ENCODE measurements at places on chromosomes 7 and 10.
A peak's percentile ranks its signal among the peaks of the same experiment; 100 is the strongest.

DNA sequence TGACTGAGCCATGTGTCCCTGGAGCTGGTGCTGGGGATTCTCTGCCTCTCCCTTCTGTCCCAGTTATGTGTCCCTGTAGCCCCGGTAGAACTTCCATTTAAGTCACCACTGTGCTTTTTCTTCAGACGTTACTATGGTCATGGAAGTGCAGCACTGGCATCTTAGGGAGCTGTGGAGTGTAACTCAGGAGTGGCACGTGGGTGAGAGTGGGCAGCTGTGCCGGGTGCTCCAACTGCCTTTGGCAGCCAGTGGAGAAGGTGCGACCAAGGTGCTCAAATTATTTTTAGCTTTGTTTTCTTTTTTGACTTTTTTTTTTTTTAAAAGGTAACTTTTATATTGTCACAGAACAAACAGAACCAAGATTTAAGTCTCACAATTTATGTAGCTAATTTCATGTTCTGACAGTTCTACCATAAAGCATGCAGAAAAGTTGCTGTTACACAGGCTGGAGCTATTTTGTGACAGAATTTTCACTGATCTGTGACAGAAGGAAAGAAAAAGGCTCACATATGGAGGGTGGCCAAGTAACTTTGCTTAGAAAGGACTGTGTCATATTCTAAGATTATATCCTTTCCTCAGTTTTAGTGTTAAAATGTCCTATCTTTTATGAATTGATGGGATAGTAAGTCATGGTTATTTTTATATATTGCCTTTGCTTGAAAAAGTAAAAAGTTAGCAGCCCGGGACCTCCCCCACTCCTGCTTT, 73.9 kb downstream of the SH2D4B start:
- no peak for DNase-seq

- DNase-seq: no peak
Observed at GRCh38 chr7:94594882-94595281, 61.1 kb downstream of the SGCE start.

- DNase-seq: peak; percentile 4
Observed at GRCh38 chr7:155001756-155002410, 1.0 kb downstream of the PAXIP1 start.

GRCh38 chr7:26298472-26299058, 6.9 kb downstream of the SNX10 start:
- DNase-seq: no peak

- DNase-seq: no peak
Observed at GRCh38 chr7:80243425-80243824, 108.8 kb downstream of the GNAI1 start.

DNA sequence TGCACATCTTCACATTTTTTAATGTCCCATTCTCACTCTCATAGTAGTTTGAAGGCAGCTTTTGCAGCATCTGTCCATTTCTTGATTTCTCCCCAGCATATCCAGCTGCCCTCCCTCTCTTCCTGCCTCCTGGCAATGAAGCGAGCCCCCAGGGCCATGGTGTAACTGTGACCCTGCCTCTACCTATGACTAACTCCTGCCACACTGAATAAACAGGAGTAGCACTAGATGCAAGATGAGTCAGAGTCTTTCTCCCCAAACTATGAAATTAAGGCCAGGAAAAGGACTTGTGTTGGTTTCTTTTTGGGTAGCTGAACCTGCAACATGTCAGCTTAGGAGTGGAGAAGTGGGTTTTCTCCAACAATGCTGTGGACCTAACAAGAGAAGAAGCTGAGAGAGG, 329.0 kb downstream of the RNLS start:
- DNase-seq: no peak

DNA sequence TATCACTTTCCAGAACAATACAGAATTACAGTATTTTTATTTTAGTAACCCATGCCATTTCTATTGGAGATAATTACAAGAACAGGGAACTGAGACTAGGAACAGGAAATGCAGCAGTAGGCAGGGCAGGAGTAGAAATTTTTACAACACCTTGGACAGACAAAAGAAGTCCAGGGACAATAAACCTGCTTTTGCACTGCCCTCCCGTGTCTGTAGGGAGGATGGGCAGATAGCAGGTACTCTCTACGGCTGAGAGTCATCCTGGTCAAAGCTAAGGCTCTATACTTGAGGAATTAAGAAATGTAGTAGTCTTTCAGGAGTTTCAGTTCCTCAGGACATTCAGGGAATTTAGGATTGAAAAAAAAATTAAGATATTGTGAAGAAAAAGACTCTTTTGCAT, 63.4 kb downstream of the VAX1 start:
- DNase-seq: no peak

DNA sequence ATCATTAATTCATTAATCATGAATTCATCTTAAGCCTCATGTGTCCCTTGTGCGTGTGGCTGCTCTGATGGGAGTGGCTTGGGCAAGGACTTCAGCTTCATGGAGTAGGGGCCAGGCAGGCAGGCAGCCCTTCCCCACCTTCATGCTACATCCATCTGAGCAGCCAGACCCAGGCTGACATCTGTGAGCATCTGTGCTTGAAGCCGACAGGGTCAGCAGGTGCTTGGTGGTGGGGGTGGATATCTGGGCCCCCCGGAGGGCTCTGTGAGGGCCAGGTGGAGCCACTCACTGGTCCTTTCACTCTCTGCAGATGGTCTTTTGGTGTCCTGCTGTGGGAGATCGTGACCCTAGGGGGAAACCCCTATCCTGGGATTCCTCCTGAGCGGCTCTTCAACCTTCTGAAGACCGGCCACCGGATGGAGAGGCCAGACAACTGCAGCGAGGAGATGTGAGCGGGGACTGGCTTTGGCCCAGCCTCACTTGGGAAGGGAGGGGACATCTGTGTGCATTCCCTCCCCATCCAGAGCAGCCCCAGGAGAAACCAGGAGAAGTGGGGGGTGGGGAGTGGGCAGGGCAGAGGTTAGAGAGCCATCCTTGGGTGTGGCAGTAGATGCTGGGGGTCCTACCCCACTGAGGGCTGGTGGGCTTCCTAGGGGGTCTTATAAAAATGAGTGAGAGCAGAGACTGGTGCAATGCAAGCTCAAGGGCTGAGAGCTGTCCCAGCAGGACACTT, 14.7 kb upstream of the CSGALNACT2 start:
- no peak for DNase-seq

- no peak for DNase-seq
Observed at GRCh38 chr7:134480730-134481129, 21.8 kb upstream of the AKR1B1 start.

DNA sequence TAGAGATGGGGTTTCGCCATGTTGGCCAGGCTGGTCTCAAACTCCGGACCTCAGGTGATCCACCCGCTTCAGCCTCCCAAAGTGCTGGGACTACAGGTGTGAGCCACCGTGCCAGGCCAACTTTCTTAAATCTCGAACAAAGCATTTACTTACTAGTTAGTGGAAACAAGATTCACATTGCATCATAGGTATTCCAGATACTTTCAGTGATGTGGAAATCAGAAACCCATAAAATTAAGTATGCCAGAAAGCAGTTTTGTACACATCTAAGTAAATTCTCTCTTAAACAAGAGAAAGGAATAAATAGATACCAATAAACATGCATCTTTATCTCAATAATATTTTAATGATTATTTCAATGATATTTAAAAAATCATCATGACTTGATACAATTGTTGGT, 75.5 kb downstream of the DGKI start:
- no peak for DNase-seq

DNA sequence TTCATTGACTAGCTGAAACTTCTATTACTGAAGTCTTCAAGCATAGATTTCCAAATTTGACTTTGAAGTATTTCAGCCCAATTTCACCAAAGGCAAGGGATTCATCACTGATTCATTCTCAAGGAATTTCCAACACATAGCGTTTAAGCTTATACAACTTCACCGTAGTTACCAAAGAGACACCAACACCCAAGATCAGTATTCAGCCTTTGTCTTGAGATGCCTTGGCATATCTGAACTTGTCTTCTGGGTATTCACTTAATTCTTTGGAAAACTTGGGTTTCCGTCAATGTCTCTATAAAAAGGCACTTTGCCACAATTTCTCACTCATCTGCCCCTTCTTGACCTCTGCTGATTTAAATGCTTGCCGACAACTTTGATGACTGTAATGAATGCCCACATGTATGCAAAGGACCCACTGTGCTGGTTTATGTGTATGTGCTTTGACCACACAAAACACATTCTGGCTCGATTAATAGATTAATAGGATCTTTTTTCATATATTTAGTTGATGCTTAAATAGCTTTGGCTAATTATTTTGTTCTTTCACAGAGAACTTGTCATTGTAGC, 49.6 kb downstream of the TES start:
- DNase-seq: no peak

- DNase-seq: no peak
Observed at GRCh38 chr10:118311505-118311904, 30.6 kb downstream of the FAM204A start.

GRCh38 chr10:119608316-119609155, 11.8 kb upstream of the TIAL1 start:
- peak; percentile 12 for DNase-seq

- no peak for DNase-seq
Observed at GRCh38 chr7:1329966-1330800, 97.5 kb downstream of the UNCX start.

DNA sequence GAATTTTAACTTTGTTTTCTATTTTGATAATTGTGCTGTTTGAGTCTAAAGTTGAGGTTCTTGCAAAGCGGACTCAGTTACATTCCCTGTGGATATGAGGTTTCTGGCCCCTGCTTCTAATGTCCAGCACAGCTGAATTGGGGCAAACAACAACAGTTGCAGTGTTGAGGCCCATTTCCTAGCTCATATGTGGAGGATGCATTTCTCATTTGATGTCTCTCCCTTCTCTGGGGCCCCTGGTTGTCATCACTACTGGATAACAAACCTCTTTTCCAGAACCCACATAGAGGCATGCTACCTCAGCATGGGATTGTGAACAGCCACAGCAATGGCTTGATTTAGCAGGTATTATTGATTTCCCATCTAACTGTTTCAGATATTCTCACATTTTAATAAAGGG, 208.2 kb upstream of the VSTM2A start:
- no peak for DNase-seq

GRCh38 chr7:31955021-31955420, 115.2 kb downstream of the PDE1C start:
- no peak for DNase-seq

DNA sequence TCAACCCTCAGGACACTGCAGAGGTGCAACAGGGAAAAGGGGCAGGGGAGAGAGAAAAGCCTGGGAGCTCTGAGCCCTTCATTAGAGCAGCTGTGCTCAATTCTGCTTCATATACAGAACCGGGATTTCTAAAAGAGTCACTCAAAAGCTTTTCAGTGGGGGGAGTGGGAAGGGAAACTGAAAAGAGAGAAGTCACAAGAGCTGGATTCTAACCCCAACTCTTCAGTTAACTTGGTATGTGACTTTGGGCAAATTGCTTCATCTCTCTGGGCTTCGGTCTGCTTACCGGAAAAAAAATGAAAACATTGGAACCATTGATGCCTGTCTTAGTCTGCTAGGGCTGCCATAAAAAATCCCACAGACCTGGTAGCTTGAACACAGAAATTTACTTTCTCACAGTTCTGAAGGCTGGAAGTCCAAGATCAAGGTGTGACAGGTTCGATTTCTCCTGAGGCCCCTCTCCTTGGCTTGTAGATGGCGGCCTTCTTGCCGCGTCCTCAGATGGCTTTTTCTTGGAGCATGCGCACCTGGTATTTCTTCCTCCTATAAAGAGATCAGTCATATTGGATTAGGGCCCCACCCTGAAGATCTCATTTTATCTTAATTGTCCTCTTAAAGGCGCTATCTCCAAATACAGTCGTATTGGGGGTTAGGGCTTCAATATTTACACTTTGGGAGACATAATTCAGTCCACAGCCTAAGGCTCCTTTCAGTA, 118.3 kb upstream of the KMT2E start:
- no peak for DNase-seq

DNA sequence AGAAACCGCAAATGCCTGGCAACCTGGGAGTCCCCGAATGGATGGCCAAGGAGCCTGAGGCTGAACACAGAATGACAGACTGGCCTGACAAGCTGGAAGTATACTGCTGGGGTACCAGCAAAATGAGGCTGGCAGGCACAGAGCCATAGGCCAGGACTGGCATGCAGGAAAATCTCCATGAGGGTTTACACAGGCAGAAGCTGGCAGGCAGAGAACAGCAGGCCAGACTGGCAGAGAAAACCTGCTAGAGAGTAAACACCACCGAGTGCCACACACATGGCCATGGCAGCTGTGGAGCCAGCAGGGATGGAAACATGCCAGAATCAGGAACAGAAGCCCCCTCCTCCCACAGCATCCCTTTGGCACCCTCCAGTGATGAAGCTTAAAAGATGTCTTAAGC, 63.4 kb downstream of the CRPPA start:
- no peak for DNase-seq

GRCh38 chr10:13698217-13698616, 111.5 kb downstream of the PRPF18 start:
- DNase-seq: no peak

DNA sequence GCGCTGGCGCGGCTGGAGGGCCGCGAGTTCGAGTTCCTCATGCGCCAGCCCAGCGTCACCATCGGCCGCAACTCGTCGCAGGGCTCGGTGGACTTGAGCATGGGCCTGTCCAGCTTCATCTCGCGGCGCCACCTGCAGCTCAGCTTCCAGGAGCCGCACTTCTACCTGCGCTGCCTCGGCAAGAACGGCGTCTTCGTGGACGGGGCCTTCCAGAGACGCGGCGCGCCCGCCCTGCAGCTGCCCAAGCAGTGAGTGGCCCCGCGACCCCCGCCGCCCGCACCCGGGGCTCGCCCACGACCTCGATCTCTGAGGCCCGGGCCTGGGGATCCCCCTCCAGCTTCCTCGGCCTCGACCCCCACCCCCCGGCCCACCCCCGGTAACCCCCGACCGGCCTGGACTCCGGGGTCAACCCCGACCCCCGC, 537 bp downstream of the FOXK1 start:
- DNase-seq: peak; percentile 32

DNA sequence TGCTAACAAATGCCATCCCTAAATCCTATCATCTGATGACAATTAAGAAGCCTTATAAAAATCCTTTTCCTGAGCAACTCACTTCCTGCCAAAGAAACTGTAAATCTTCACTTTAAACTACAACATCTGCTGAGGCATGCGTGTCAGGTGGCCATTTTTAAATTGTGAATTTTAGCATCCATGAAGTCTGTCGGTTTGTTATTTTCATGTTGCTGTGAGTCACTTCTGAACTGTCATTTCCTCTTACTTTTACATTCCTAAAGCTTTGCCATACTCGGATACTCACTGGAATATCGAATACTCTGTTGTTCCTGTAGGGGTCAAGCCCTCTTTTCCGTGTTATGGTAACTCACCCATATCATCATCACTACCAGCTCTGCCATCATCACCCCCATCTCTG, 34.3 kb upstream of the TMEM26 start:
- DNase-seq: no peak

GRCh38 chr7:64947252-64948000, 43.4 kb downstream of the ZNF117 start:
- DNase-seq: no peak

- no peak for DNase-seq
Observed at GRCh38 chr7:127390186-127390816, 2.2 kb downstream of the ZNF800 start.

GRCh38 chr7:51727441-51727840, 410.8 kb upstream of the COBL start:
- no peak for DNase-seq

GRCh38 chr10:4141471-4141870, 356.5 kb upstream of the KLF6 start:
- no peak for DNase-seq
